ENCODE measurements at places on chromosomes 7 and 10.

DNA sequence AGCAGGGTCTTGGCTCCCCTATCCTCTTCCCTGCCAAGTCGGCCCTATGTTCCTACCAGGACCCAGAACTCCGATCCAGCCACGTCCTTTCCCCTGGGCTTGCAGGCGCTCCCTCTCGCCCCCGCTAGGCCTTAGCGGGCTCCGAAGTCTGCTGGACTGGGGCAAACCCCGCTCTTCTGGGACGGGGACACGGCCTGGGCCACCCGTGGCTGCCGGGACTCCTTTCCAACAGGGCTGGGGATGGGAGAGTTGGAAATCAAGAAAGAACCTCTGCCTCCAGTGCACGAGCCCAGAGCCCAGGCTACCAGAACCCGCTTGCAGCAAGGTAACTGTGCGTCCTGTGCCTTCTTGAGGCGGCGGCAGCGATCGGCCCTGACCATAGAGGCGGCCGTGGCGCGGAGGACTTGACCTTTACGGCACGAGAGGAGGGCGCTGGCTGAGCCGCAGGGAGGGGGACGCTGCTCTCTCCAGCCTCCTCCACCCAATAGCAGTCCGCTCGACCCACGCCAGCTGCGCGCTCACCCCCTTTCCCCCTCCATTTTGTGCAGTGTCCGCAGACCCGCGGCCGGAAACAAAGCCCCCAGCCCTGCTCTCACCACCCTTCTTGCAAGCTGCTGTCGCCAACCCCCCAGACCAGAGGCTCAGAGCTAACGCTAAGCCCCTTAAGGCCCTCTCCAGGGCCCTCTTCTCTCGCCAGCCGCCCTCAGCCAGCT, 7.0 kb upstream of the HOXA11 start:
- DNase-seq = peak; percentile 55

- no peak for DNase-seq
Measured at GRCh38 chr7:4809666-4810065, 34.2 kb downstream of the AP5Z1 start.

- DNase-seq = peak; percentile 80
Measured at GRCh38 chr7:55964261-55965099, at the start of gene NIPSNAP2. Gene NIPSNAP2, plus strand, starts transcription at chr7:55964585. Its CDS starts 25 bp downstream, at chr7:55964610.

DNA sequence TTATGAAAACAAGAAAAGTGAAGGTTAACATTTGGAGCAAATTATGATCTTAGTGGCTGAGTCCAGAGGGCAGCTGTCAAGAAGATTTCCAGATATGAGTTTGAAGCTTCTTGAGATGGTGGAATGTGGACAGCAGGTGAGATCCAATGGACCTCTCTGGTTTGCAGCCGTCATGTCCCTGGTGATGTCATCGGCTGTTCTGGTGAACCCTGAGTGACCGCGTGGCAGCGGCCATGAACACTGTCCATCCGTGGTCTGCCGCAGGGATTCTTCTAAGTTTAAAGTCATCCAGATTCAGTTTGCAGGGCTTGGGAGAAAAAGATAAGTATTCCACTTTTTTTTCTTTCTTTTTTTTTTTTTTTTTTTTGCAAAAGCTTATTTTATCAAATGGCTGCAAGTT, 15.8 kb upstream of the VIPR2 start:
- DNase-seq = no peak

Measured in right hindlimb (tissue), 1 donor.